Metanephros (tissue), 2 donors: ENCODE measurements at places on chromosomes 4 and X. TPM values are rescaled to one million over a fixed set of nuclear protein-coding genes. Genes with fewer than 3 reads are reported as not detected.

Gene HMGB2
- 107 TPM for total RNA-seq

Gene TXLNG
- total RNA-seq, result 9.4 TPM

Gene CLCN4
- 11.7 TPM for total RNA-seq

Gene PPARGC1A
- 73.4 TPM for total RNA-seq

Gene NCAPG
- total RNA-seq, result 12.6 TPM

Gene CPXCR1
- not detected for total RNA-seq

Gene EFHC2
- 4.4 TPM for total RNA-seq

Gene ALG13
- 69.1 TPM for total RNA-seq

Gene ABLIM2
- 11.1 TPM for total RNA-seq

Gene ZNF732
- 1.9 TPM for total RNA-seq

Gene UBA6
- 37.9 TPM for total RNA-seq
